ENCODE measurements at places on chromosomes 4 and X.

DNA sequence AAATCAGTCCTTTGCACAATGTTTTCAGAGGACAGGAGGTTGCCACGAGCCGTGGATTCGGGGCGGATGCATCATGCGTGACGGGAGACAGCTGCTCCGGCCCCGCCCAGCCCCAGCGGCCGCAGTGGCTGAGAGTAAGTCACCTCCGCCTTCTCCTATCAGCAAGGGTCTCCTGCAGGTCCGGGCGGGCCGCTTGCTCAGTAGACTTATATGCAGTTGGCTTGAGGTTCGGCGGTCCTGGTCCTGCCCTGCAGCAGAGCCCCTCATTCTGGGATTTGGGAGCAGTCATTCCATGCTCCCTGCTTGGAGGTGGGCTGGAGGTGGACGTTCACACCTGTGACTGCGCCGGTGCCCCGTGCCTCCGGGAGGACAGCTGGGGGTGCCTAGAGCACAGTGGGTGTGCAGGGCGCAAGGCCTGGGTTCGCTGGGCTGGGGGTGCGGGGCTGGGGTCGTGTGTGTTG, 86.3 kb upstream of the ADRA2C start:
- H3K27ac ChIP-seq: no peak overlapping the region
- no peaks in the 10 kb centered on the region for H3K27me3 ChIP-seq
- no peaks in the 10 kb centered on the region for H3K4me1 ChIP-seq

DNA sequence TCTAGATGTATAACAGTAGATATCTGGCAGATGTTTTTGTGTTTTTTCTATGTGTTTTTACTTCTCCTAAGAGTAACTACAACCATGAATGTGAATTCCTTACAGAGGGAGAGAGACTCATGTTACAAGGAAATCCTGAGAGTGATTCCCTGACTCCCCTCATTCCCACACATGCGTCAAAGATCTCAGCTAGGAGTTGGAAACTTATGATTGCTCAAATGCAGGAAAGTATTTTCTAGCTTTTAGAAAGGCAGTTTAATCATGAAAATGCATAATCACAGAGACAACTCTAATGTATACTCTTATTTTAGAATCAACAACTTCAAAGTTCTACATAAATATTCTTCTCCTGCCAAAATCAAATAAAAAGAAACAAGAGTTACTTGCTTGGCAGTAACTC, 121.8 kb downstream of the PDE5A start:
- no peak overlapping the region for H3K27ac ChIP-seq
- DNase-seq: no peak
- no peaks in the 10 kb centered on the region for H3K27me3 ChIP-seq
- H3K4me3 ChIP-seq: no peak overlapping the region
- H3K36me3 ChIP-seq: peaks cover 3% of the 10 kb centered on the region

DNA sequence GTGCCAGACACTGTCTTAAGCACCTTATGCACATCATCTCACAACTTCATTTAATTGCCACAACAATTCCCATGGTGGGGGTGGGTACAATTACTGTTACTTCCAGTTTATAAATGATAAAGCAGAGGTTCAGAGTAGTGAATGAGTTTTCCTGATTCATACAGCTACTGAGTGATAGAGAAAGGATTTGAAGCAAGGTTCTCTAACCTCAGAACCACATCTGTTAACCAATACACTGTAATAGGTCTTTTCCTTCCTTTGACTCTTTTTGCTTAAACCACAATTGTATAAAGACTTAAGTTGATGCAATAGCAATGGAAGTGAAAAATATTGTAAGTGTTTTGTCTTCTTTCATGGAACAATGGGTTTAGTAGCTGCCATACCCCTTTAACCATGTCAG, 43.5 kb upstream of the PAK3 start:
- DNase-seq: no peak
- no peaks in the 10 kb centered on the region for H3K4me1 ChIP-seq
- H3K27ac ChIP-seq: no peak overlapping the region
- H3K36me3 ChIP-seq: no peaks in the 10 kb centered on the region
- no peak overlapping the region for H3K4me3 ChIP-seq

GRCh38 chrX:619812-620531, 10.6 kb upstream of the SHOX start:
- peak overlapping the region; percentile 29 for H3K4me3 ChIP-seq
- H3K36me3 ChIP-seq: no peaks in the 10 kb centered on the region
- peaks cover 19% of the 10 kb centered on the region for H3K4me1 ChIP-seq
- no peak overlapping the region for H3K27ac ChIP-seq
- DNase-seq: no peak
- peaks cover 78% of the 10 kb centered on the region for H3K27me3 ChIP-seq

DNA sequence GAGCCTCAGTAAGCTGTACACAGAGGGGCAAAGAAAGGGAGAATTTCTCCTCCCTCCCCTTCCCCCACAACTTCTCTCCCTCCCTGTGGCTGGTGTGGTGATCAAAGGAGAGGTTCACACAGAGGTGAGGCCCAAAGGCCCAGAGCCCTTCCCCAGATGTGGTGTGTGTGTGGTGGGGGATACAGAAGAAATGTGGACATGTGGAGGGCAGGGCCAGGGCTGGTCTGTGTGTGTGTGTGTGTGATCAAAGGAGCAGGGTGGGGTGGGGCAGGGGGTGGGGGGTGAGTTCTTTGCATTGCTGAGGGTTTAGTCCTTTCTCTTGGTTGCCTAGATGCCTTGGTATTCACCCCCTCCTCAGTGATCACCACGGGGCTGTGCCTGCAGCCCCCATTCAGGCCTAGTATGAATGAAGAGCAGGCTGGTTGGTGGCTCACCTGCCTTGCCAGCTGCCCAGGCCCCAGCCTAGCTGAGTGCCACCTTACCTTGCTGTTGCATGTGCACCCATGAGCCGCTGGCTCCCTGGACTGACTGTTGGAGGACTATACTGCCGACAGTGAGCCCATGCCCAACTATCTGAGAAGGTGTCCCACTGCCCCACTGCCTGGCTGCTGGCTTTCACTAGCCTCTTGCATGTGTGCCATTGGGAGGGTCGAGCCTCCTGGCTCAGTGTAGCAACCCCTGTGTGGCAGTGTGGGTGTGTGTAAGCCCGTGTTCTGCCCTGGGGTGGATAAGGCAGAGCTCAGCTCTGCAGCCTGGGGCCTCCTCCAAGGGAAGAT, 101.9 kb downstream of the EFNB1 start:
- no peaks in the 10 kb centered on the region for H3K27me3 ChIP-seq
- H3K36me3 ChIP-seq: no peaks in the 10 kb centered on the region
- DNase-seq: no peak
- H3K4me1 ChIP-seq: peaks cover 3% of the 10 kb centered on the region
- H3K4me3 ChIP-seq: no peak overlapping the region

GRCh38 chrX:69083361-69083760, 81.9 kb downstream of the PJA1 start:
- H3K27ac ChIP-seq: no peak overlapping the region
- no peak overlapping the region for H3K4me3 ChIP-seq
- no peaks in the 10 kb centered on the region for H3K27me3 ChIP-seq
- no peak for DNase-seq
- H3K36me3 ChIP-seq: no peaks in the 10 kb centered on the region

GRCh38 chr4:179880756-179881155, 2362.4 kb upstream of the TENM3 start:
- no peak overlapping the region for H3K4me3 ChIP-seq
- no peaks in the 10 kb centered on the region for H3K4me1 ChIP-seq
- no peaks in the 10 kb centered on the region for H3K36me3 ChIP-seq
- DNase-seq: no peak
- H3K27me3 ChIP-seq: no peaks in the 10 kb centered on the region
- H3K27ac ChIP-seq: no peak overlapping the region

DNA sequence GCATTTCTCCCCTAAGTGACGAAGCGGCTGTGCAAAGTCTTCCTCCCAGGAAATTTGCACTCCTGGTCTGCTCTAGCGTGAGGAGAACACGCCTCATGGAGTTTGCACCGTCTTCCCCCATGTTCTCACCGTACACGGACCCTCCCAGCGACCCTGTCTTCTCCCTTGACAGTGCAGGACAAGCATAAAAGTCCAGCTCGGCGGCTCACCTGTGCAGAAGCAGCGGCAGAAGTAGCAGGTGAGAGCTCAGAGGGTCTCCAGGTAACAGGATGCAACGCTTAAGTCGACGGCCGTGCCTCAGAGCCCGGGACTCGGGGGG, 314 bp downstream of the P2RY8 start:
- H3K27me3 ChIP-seq: no peaks in the 10 kb centered on the region
- H3K27ac ChIP-seq: no peak overlapping the region
- no peak for DNase-seq

- H3K4me3 ChIP-seq: no peak overlapping the region
- no peaks in the 10 kb centered on the region for H3K4me1 ChIP-seq
- no peak for DNase-seq
- H3K27me3 ChIP-seq: no peaks in the 10 kb centered on the region
- H3K36me3 ChIP-seq: peaks cover 15% of the 10 kb centered on the region
- no peak overlapping the region for H3K27ac ChIP-seq
These were observed 4.4 kb downstream of the GSPT2 start for GRCh38 chrX:51747671-51748070.

GRCh38 chrX:1361275-1361674, 24.7 kb downstream of the IL3RA start:
- no peak overlapping the region for H3K27ac ChIP-seq
- no peaks in the 10 kb centered on the region for H3K36me3 ChIP-seq
- no peak overlapping the region for H3K4me3 ChIP-seq
- DNase-seq: no peak

- DNase-seq: no peak
- no peaks in the 10 kb centered on the region for H3K4me1 ChIP-seq
- H3K4me3 ChIP-seq: no peak overlapping the region
- H3K27me3 ChIP-seq: no peaks in the 10 kb centered on the region
- no peak overlapping the region for H3K27ac ChIP-seq
- peaks cover 25% of the 10 kb centered on the region for H3K36me3 ChIP-seq
These were observed 7.1 kb downstream of the CTPS2 start for GRCh38 chrX:16705370-16705769.

- H3K27ac ChIP-seq: no peak overlapping the region
- no peak for DNase-seq
- H3K4me1 ChIP-seq: no peaks in the 10 kb centered on the region
- no peaks in the 10 kb centered on the region for H3K27me3 ChIP-seq
- no peak overlapping the region for H3K4me3 ChIP-seq
These were observed 138.1 kb downstream of the CPZ start for GRCh38 chr4:8730681-8731080.
